ENCODE measurements at places on chromosomes 3 and 15.

GRCh38 chr3:38543586-38543985 lies 47.4 kb downstream of the EXOG start:
- DNase-seq = no peak

GRCh38 chr3:153502682-153503081 lies 340.7 kb downstream of the RAP2B start:
- DNase-seq = no peak

DNA sequence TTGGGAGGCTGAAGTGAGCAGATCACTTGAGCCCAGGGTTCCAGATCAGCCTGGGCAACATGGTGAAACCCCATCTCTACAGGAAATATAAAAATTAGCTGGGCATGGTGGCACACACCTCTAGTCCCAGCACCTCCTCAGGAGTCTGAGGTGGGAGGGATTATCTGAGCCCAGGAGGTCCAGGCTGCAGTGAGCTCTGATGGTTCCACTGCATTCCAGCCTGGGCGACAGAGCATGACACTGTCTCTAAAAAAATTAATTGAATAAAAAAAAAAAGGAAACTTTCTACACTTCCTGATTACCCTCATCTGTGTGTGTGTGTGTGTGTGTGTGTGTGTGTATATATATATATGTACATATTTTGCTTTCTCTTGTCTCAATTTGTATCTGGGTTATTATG lies 31.4 kb downstream of the DIPK2A start:
- DNase-seq = no peak

DNA sequence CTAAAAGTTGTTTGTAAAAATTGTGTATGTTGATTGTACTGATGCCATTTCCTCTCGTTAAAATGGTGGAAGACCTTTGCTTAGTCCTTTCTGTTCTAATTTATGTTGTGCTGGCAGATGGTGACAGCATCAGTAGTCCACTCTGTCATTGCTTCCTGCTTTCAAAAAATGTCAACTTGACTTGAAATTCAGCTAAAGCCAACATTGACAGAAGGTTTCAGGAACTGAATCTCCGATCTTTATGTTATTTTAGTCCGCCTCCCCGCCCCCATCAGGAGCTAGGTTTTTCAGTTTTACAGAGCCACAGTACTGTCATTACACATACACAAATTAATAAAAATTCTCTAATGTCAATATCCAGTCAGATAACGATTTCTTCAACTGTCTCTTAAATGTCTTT lies 1.5 kb downstream of the CEP63 start:
- no peak for DNase-seq

DNA sequence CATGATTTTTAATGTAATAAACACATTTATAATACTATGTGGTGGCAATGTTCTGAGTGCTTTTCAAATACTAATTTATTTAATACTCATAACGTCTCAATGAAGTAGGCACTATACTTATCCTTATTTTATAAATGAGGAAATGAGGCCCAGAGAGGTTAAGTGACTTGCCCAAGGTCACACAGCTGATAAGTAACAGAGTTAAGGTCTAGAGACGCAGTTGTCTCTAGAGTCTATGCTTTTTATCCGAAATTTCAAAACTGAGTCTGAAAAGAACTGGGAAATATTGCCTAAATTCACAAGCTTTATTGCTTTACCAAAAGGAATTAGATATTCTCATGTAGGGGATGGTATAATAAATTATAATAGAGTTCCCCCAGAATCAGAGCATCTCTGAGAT lies 31.4 kb upstream of the MAGEF1 start:
- DNase-seq = no peak

GRCh38 chr3:107128946-107129345 lies 248.3 kb upstream of the CCDC54 start:
- DNase-seq = peak; percentile 30

DNA sequence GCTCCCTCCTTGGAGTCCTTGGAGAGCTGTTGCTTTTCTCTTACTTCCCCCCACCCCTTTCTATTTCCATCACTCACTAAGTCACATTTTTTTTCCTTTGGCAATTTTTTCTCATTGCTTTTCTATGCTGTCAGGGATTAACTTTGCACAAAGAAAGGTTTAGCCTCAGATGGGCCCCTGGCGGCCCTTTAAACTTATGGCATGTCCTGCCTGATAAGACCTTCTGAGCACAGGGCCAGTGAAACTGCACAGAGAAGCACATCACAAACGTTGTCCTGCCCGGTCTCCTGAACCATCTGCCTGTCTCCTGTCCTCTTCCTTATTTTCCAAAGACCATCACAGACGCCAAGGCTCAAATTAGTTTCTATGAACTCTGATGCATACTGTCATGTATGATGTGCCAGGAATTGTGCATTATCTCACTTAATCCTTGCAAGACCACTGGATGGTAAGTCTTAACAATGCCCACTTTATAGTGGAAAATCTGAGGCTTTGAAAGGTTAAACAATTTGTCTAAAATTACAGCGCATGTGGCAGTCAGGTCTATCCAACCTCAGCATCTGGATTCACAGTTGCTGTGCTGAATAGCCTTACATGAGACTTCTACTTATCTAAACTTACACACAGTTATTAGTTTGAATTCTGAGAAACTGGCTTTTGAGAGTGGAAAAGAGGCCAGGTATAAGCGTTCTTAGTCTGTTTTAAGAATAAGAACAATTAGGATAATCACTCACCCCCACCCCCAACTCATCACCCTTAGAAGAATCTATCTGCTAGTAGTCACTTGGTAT lies 648.1 kb downstream of the NTRK3 start:
- DNase-seq = no peak

DNA sequence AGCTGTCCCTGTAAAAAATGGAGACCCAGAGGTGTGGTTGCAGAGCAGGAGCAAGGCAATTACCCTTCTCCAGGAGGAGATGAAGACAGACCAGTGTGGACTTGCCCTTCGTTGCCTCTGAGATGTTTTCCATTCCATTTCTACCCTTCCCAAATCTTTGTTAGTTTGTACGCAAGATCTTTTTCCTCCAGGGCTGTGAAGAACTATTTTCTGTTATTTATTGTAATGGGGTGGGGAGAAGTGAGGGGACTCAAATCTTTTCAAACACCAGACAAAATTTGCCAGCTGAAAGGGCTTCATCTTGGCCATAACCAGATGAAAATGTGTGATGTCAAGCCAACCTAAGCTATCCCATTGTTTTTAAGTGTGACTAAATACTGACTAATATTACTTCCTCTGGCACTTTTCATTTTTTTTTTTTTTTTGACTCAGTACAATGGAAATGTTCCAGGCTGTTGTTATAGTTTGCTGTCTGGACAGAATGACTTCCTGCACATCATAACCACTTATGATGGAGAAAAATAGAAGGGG lies 271.3 kb upstream of the TPRG1 start:
- no peak for DNase-seq

DNA sequence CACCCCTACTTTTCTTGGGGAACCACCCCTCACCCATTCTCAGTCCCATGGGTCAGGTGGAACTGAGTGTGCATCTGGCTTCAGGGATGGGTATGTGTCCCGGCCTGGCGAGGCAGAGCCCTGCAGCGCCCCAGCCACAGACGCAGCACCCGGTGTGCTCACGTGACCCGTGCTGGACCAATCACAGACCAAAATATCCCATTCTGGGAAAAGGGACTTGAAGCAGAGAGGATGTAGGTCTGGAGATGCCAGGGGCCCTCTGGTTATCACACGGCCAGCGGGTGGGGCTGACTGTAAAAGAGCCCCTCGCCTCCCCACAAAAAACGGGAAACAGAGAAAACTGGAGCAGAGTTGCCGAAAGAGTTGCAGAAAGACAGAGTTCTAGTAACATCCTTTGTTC lies 138.0 kb upstream of the RAD18 start:
- no peak for DNase-seq

DNA sequence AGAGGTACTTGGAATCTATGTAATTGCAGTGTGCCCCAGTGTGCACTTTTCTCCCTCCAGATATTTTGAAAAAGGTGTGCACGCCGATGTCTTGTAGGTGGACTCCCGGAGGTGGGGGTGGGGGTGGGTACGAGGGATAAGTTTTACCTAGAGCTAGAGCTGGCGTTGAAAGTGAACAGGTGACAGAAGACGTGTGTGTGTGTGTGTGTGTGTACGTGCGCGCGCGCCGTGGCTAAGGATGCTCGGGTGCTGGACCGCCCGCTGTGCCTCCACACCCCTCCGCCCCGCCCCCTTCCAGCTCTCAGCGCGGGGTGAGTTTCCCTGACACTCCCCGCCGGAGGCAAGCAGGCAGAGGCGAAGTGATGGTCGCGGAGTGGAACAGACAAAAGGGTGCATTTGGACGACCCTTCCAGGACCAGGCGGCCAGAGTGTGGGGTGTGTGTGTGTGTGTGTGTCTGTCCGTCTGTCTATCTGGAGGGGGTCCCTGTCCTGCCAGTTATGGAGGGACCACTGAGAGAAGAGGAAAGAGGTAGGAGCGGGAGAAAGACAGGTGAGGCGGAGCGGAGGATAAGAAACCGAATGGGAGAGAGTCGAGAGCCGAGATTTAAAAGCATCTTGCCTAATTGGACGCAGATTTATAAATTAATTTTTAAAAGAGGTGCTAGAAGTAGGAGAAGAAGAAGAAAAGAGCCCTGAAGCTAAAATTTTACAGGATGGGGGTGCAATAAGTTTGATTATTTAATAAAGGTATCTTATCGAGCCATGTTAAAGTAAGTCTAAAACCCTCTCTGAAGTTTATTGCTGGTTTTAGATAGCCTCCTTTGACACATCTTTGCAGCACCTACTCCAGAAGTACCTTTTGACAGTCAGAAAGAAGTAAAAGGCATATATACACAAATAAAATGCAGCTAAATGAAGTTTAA lies 335.8 kb upstream of the THRB start:
- DNase-seq = no peak

- DNase-seq = no peak
Measured at GRCh38 chr15:76345880-76346668, 9.5 kb downstream of the ISL2 start.

GRCh38 chr15:100515758-100516157 lies 13.0 kb downstream of the CERS3 start:
- no peak for DNase-seq

GRCh38 chr3:175187586-175187985 lies 328.5 kb downstream of the NAALADL2 start:
- DNase-seq = no peak

DNA sequence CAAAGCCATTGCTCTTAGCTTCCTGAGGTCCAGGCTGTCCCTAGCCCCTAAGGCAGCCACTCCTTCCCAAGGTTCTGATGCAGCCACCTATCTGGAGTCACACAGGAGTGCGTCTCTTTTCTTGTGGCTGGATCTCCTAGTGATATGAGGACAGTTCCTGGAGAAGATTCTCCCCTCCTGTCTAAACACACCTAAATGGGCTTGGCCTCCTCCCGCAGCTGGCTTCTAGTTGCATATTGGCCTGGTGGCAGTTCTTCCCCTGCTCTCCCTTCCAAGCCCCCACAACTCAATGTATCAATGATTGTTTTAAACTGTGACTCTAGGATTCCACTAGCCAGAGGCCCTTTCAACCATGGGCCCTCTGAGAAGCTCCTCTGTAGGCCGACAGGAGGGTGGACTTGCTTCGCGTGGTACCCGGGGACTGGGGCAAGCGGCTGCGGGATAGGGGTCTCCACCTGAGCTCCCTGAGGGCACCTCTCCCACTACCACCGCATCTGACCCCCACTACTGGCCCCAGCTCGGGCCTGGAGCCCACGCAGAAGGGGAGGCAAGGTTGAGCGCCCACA lies 1.4 kb downstream of the ITGA11 start:
- no peak for DNase-seq

GRCh38 chr15:99006146-99006545 lies 1.4 kb downstream of the PGPEP1L start:
- no peak for DNase-seq

DNA sequence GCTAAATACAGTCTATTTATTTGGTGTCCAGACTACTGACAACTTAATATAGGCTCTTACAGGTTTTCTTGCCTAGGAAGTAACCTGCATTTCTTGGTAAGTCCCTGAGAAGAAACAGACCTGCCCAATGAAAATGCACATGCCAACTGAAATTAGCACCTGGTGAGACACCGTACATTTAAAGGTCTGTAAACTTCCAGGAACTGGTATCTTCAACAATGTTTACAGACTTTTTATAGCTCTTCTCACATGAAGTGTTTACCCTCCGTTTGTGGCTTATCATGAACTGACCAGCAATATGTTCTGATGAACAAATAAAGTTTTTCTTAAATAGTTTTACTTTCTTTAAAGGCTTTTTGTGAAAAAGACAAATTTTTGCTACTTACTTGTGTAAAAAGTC lies 93.3 kb downstream of the PCCB start:
- DNase-seq = no peak

GRCh38 chr3:171415070-171415469 lies 45.1 kb downstream of the TNIK start:
- no peak for DNase-seq

Data from left renal pelvis (tissue), 4 donors.